ENCODE measurements at places on chromosomes 12 and 14.

DNA sequence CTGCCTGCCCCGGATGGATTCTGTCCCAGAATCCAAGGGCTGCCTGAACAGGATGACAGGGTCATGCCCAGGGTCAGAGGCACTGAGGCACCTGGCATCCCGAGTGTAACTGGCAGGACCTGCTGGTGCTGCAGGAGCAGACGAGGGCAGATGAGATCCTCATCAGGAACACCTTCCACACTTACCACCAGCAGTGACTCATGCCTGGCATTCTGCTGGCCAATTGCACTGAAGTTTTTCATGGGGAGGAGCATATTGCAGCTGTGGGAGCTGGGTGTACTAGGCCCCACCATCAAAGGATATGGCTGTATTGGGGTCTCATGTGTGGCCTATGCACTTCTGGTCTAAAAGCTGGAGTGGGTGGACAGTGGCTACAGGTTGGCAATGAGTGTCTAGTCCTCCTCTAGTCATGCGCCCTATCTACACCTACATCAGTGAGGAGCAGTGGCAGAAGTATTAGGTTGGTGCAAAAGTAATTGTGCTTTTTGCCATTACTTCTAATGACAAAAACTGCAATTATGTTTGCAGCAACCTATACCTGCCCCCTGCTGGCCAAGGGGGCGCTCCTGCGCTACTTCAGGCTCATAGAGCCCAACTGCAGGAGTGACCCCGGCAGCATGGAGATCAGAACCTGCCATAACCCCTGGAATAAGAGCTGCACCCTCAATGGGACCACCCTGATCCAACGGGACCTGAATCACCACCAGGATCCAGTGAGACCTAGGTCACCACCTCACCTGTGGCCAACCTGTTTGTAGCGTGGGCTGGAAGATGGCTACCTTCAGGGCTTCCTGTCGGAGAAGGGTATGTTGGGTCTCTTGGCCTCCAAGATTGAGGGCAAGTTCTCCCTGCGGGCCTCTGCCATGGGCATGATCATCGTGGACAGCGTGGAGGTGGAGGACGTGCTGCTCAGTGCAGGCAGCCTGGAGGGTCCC, 8.0 kb upstream of the C12orf42 start:
- H3K27ac ChIP-seq = no peak overlapping the region
- H3K27me3 ChIP-seq = peaks cover 1% of the 10 kb centered on the region
- no peak overlapping the region for H3K4me3 ChIP-seq
- DNase-seq = no peak

GRCh38 chr12:57473392-57473791, 6.3 kb downstream of the ARHGAP9 start:
- H3K4me1 ChIP-seq = peaks cover 13% of the 10 kb centered on the region
- no peak overlapping the region for H3K27ac ChIP-seq
- no peak overlapping the region for H3K4me3 ChIP-seq
- H3K27me3 ChIP-seq = peaks cover 45% of the 10 kb centered on the region
- H3K36me3 ChIP-seq = no peaks in the 10 kb centered on the region

- peaks cover 13% of the 10 kb centered on the region for H3K27me3 ChIP-seq
- peaks cover 37% of the 10 kb centered on the region for H3K4me1 ChIP-seq
- no peak for DNase-seq
- no peak overlapping the region for H3K27ac ChIP-seq
- H3K4me3 ChIP-seq = peak overlapping the region; percentile 67
- no peaks in the 10 kb centered on the region for H3K36me3 ChIP-seq
These were observed 799 bp downstream of the ZNF219 start for GRCh38 chr14:21097636-21098075.

DNA sequence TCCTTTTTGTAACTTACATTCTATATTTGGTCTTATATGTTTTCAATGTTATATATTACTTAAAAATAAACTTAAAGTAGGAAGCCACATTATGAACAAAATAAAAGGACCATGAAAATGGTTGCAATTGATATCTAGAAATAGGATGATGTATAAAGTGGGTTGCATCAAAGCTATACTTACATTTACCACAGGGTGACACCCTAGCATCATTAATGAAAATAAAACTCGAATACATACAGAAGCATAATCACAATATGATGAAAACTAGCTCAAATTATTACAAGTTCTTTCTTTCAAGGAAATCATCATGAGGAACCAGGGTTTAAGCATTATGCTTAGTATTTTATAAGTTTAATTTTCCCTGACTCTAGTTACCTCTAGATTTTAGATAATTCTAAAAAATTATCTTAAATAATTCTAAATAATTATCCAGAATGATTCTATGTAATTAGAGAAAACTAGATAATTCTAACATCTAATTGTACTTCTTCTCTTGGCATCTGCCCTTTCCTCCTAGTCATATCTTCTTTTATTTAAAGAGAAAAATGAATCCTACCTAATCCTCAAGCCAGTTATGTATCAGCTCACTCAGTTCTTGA, 31.2 kb downstream of the TAS2R7 start:
- no peaks in the 10 kb centered on the region for H3K4me1 ChIP-seq
- no peak overlapping the region for H3K27ac ChIP-seq
- H3K36me3 ChIP-seq = no peaks in the 10 kb centered on the region
- DNase-seq = peak; percentile 15

GRCh38 chr12:69484428-69484827, 14.2 kb downstream of the FRS2 start:
- H3K4me1 ChIP-seq = peaks cover 56% of the 10 kb centered on the region
- DNase-seq = no peak
- H3K27me3 ChIP-seq = no peaks in the 10 kb centered on the region
- H3K36me3 ChIP-seq = peaks cover 55% of the 10 kb centered on the region
- H3K4me3 ChIP-seq = no peak overlapping the region
- no peak overlapping the region for H3K27ac ChIP-seq

- H3K27ac ChIP-seq = no peak overlapping the region
- no peak overlapping the region for H3K4me3 ChIP-seq
- H3K4me1 ChIP-seq = peaks cover under 1% of the 10 kb centered on the region
- peaks cover 17% of the 10 kb centered on the region for H3K36me3 ChIP-seq
- DNase-seq = no peak
These were observed 17.2 kb downstream of the ADCY6 start for GRCh38 chr12:48771588-48772112.

GRCh38 chr12:22228022-22228875, 106.3 kb downstream of the ST8SIA1 start:
- H3K36me3 ChIP-seq = no peaks in the 10 kb centered on the region
- peaks cover 6% of the 10 kb centered on the region for H3K27me3 ChIP-seq
- H3K27ac ChIP-seq = no peak overlapping the region
- no peak for DNase-seq
- no peak overlapping the region for H3K4me3 ChIP-seq

DNA sequence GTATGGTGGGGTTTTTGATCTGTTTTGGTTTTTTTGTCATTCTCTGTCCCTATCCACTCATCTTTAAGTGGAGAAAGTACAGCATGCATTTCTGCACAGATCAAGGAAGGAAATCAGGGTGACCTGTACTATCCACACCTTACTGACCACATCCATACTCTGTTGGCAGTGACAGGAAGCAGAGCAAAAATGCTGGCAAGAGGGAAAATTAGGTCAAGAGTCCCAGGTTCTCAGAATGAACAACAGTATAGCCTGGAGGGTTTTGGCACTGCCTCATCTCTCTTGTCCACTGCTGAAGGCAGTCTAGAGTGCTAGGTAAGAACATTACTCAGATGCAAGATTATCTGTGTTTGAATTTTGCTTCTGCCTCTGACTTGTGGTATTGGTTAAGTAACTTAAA, 70.7 kb downstream of the TAOK3 start:
- H3K27ac ChIP-seq = peak overlapping the region; percentile 14
- DNase-seq = peak; percentile 76
- H3K4me3 ChIP-seq = peak overlapping the region; percentile 9
- H3K4me1 ChIP-seq = peaks cover 54% of the 10 kb centered on the region

GRCh38 chr12:79925492-79925891, 9.4 kb downstream of the PPP1R12A start:
- H3K36me3 ChIP-seq = peaks cover 12% of the 10 kb centered on the region
- H3K27ac ChIP-seq = peak overlapping the region; percentile 12
- H3K4me3 ChIP-seq = peak overlapping the region; percentile 12
- no peaks in the 10 kb centered on the region for H3K27me3 ChIP-seq
- peaks cover 49% of the 10 kb centered on the region for H3K4me1 ChIP-seq

DNA sequence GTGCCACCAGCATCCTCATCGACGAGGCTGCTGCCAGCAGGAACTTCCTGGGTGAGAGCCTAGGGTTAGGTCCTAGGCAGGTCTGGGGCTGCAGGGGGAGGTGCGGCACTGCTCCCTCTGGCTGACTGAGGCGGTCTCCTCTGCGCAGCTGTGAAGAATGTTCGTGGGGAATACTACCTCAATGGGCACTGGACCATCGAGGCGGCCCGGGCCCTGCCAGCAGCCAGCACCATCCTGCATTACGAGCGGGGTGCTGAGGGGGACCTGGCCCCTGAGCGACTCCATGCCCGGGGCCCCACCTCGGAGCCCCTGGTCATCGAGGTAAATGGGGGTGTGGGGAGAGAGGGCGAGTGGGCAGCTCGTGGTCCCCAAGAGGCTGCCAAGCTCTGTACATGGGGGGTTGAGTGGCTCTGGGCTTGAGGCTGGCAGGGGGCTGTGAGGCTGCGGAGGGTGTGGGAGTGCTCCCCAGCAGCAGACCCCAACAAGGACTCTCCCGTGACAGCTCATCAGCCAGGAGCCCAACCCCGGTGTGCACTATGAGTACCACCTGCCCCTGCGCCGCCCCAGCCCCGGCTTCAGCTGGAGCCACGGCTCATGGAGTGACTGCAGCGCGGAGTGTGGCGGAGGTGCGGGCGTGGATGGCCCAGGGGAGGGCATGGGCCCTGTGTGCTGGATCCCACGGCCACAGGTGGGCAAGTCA, 14.4 kb downstream of the PAPLN start:
- no peak overlapping the region for H3K27ac ChIP-seq
- peaks cover 27% of the 10 kb centered on the region for H3K4me1 ChIP-seq
- H3K36me3 ChIP-seq = no peaks in the 10 kb centered on the region
- no peak for DNase-seq
- H3K27me3 ChIP-seq = peaks cover 2% of the 10 kb centered on the region

DNA sequence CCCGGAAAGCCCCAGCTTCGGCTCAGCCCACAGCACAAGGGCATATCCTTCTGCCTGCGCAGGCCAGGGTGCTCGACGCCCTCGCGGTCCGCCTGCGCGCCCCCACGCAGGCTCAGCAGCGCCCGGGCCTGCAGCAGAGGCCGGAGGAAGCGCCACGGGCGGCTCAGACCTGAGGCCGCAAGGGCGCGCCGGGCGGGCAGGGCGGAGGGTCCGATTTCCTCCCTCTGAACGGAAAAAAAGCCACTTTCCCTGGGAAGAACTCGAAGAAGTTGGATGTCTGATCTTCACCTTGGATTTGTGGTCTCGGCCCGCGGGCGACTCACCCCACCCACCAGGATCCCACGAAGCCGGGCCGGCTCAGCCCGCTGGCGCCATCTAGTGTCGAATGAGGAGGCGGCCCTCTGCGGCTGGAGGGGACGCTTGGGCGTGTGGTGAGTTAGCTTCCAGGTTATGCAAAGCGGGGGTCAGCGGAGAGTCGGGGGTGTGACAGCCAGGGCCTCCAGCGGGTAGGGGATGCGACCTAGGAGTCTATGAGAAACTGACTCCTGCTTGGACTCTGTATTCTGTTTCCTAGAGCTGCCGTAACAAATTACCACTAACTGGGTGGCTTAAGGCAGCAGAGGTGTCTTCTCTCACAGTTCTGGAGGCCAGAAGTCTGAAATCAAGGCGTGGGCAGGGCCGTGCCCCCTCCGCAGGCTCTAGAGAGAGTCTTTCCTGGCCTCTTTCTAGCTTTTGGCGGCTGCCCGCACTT, 40.0 kb upstream of the SRSF5 start:
- peaks cover 3% of the 10 kb centered on the region for H3K27me3 ChIP-seq
- DNase-seq = peak; percentile 38
- H3K4me1 ChIP-seq = peaks cover 9% of the 10 kb centered on the region
- H3K36me3 ChIP-seq = no peaks in the 10 kb centered on the region
- H3K27ac ChIP-seq = no peak overlapping the region

DNA sequence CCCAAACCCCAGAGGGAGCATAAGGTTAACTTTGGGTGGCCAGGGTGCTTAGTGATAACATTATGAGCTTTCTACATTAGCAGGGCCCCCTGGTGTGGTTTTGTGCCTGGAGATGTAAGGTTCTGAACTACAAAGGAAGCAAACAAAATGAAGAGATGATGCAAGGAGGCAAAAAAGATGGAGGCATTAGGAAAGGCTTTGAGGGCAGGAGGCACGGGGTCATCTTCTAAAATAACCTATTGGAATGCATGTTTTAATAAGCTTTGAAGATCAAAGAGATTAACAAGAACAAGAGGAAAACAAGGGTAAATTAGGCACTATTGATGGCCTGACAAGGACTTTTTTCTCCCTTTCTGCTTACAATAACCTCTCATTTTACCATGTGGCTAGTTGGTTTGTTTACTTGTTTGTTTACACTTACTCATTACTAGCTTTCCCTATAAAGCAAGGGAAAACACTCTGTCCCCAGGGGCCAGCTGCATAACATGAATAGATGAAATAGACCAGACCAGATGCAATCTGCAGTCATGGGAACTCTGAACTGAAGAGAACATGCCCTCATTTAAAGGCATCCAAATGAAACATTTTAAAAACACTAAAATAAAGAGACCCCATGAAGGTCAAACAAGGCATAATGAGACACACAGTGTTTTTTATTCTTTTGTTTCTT, 390.3 kb downstream of the DIO2 start:
- DNase-seq = no peak
- no peaks in the 10 kb centered on the region for H3K36me3 ChIP-seq
- H3K4me3 ChIP-seq = no peak overlapping the region
- H3K27ac ChIP-seq = no peak overlapping the region
- no peaks in the 10 kb centered on the region for H3K27me3 ChIP-seq
- no peaks in the 10 kb centered on the region for H3K4me1 ChIP-seq

- peaks cover 22% of the 10 kb centered on the region for H3K4me1 ChIP-seq
- H3K27me3 ChIP-seq = peaks cover 3% of the 10 kb centered on the region
- H3K36me3 ChIP-seq = no peaks in the 10 kb centered on the region
These were observed 72.9 kb downstream of the BMP4 start for GRCh38 chr14:53883739-53884138.

DNA sequence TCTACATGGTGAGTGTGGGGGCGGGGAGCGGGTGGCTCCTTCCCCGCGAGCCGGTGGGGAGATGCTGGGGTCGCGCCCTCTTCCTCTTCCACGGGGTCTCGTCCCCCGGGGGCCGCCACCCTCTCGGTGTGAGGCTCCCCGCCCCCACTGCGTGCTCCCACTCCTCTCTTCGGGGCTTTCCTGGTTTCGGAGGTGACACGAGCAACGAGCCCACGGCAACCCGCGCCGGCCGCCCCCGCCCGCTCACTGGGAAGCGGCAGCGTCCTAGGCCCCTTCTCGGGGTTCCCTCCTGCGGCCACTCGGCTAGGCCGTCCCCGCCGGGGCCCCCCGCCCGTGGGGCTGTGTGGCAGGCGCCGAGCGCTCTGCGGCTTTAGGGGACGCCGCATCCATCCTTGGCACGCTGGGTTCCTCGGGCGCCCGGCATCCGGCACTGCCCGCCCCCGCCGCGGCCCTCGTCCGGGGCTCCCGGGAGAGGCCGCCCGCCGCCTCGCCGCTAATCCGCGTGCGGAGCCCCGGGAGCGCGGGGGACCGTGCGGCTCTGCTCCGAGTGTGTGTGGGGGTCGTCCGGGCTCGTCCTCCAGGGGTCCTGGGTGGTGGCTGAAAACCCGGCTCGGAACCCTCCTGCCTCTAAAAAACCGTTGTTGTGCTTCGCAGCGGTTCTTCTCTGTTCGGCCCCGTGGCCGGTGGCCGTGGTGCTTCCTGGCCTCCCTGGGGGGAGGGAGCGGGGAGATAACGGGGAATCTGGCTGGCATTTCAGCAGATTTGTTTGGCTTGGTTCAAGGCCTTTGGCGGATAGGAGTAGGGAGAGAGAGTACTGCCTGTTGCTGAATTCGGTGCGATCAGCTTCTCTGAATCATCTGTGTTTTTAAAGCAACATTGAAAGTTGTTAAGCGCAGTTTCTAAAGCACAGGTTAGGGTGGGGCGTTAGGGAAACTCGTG, 1.0 kb downstream of the PCNX1 start:
- peaks cover 5% of the 10 kb centered on the region for H3K27me3 ChIP-seq
- peak; percentile 65 for DNase-seq
- H3K4me1 ChIP-seq = peaks cover 78% of the 10 kb centered on the region
- H3K27ac ChIP-seq = peak overlapping the region; percentile 96
- peak overlapping the region; percentile 96 for H3K4me3 ChIP-seq
